ENCODE measurements at places on chromosomes 12 and 14.

DNA sequence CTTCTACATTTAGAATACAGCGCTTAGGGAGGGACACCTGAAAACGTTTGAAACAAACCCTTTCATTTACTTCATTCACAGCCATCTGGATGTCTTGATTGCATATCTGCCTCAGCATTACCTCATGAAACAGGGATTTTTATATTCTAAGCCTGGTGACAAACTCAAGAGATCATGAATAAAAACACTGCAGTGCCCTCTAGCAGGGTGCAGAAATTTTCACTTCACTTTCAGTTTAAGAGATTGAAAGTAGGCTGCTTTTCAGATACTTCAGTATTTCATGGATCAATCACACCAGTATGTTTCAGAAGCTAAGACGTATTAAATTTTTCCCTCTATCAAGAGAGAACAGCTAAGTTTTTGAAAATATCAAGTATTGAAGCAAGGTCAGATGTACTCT is 467.8 kb downstream of the MDGA2 start:
- no peak for DNase-seq

DNA sequence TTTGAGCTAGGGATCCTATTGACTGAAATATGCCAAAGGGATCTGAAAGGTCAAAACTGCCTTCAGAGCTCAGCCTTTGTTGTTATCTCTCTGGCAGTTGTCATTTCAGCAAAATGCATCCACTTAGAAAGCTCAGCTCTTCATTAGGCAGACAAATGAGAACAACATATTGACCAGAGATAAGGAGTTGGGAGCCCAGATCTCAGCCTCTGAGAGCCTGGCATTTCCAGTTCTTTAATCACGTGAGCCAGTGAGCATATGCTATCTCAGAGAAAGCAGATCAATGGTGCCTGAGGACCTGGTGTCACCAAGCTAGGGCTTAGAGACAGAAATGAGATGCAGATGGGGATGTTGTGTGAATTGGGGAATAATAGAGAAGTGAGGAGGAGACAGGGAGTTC is 101.1 kb downstream of the DAD1 start:
- DNase-seq = no peak

DNA sequence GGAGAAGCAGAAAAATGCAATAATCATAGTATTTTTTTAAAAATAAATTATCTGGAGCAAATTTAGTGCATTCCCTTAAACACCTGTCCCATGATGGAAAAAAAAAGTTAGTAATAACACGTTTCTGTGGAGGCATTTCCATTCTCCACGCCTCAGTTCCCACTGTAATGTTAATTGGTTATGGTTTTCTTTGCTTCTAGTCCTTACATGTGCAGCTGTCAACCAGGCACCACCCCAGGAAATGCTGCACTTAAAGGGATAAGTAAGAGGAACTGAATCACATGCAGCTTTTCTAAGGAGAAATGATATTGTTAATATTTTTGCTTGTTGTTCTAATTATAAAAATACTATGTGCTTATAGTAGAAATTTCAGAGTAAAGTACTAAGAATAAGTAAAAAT is 240.3 kb downstream of the ZFP36L1 start:
- DNase-seq = no peak

DNA sequence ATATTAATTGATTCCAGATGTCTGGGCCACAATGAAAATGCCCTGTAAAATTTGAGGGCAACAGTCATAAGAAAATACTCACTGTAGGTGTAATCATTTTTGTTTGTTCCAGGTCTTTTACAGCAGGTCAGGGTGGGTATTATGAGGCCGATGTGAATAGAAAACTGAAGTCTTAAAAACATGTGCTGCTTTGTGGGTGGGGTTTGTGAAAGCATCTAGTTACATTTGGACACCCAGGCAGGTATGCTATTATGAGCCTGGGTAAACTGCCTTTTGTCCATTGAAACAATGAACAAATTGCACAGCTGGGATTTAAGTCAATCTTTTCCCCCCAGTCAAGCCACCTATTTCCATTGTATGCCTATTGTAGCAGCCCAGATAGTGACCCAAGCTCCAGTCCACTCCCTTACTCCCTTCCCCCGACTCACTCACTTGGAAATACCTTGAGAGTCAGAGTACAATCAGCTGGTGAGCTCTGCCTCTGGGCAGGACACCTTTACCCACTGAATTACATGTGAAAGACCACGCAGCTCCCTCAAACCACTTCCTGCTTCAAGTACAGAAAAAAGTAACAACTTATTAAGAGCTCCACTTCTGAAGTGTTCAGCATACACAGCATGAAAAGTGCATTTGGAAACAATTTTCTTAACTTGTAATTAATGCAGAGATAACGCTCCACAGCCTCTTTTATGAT is 1.8 kb downstream of the IGF1 start:
- DNase-seq = peak; percentile 4

- no peak for DNase-seq
These were observed 14.1 kb upstream of the NUMB start for GRCh38 chr14:73472185-73473114.

DNA sequence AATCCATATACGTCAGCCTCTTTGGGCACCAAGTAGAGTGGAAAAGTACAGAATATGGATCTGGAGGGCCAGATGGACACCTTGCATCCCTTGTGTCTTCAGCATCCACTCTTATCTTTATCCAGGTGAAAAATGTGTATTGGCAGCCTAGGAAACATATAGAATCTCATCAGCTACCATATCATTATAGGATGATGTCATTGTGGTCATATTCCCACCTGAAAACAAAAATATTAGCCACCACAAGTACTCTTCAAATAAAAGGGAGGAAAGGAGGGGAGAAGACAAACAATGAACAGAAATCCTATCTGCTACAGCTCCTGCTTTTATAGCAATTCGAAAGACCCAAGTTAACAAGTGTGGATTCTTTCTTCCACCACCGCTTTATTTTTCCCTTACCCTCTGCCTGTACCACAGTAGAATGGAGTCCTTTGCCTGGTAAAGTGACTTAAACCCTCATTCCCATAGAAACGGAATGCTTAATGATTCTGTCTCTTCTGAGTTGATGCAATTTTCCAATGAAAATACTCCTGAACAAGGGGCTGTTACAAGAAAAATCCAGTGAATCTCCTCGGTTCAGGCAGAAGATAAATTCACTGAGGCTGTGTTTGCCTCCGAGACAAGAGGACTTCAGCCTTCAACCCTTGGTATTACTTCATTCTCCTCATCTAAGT is 13.8 kb upstream of the IL26 start:
- DNase-seq = no peak

- DNase-seq = no peak
These were observed 21.1 kb upstream of the KRT8 start for GRCh38 chr12:52925717-52926595.

GRCh38 chr12:84075991-84076390 is 836.6 kb downstream of the SLC6A15 start:
- no peak for DNase-seq

DNA sequence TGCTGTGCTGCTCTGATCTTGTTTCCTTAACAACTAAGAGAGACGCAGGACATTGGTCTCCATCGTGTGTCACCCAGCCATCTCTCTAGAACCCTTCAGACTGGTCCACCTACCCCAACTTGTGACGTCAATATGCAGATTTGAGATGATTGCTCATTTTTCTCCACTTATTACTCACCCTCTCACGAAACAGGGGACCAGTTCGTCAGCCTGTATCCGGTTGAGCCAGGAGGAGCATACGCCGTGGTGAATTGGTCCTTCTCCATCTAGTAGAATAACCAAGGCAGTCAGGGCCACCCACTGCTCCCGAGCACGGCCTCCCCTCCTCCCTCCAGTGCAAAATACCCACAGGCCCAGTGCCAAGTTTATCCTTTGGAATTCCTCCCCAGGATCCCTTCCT is 36.2 kb upstream of the FBXO21 start:
- DNase-seq = no peak

DNA sequence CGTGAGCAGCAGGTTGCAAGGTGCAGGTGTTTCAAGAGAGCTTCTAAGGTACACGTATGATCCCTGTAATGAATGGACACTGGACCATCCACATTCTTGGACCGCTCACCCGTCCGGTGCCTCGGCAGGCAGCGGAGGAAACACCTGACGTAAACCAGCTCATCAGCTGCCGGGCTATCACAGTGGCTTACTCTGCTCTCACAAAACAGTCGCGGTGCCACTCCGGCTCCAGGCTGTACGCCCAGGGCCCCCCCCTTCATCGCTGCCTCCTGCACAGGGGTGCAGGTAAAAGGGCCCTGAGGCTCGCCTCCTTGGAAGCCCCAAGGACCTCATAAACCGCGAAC is 436 bp downstream of the VPS33A start:
- DNase-seq = no peak

DNA sequence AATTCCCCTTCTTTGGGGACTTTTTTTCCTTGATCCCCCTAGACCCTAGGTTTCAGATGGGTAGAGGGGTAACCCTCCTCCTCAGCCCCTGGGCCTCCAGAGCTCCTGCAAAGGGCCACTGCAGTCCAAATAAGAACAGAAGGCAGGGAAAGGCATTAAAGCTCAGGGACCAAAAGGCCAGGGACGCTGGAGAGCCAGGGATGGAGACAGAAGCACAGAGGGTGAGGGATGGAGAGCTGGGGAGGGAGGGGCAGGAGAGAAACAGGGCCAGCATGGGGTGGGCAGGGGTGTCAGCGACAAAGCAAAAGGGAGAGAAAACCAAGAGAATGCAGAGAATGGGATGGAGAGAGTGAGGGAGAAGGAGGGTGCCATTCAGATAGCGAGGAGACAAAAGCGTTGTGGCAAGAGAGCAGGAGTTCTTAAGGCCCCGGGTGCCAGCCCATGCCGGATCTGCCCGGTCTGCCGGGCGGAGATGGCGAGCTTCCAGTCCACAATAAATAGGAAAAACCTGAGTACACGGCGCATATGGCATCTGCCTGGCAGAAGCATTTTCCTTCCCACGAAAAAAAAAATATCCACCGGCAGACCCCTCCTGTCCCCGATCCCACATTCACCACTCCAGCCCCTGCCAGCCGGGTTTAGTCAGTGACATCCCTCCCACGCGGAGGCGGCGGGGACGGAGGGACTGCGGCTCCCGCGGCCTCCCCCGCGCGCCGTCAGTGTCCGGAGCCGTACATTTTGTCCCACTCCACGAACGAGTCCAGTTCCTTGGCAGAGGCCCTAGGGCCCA is 28.6 kb downstream of the FIGNL2 start:
- no peak for DNase-seq

DNA sequence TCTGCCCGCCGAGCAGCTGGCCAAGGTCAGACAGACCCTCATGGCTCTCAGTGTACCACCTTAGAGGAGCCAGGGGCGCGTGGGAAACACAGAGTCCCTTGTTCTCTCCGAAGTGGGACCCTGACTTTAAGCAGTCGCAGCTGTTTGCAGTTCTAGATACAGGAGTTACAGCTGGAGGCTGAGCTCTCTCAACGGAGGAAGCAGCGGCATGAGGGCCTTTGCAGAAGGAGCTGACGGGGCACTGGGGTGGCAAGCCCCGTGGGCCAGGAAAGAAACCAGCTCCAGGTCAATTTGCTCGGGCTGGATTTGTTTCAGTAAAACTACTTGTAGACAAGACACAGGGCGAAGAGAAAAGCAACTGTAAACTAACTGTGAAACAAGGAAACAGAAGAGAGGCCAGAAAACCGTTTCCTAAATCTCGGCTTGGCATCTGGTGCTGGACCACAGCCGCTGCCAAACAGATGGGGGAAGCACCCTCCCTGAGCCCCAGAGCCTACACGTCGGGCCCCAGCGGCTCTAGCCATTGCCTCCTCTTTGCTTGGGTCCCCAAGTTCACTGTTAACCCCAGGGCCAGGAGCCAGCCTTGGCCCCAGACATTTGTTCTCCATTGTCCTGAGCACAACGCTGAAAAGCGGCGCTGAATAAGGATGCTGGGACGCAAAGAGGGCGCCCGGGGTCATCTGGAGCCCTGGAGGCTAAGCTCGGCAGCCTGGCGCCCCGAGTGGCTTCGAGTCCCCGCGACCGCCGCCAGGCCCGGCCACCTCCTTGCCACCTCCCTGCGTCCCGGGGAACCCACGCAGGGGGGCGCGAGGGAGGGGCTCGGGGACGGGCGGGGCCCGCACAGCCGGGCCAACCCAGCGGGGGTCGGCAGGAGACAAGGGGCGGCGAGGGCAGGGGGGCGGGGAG is 914 bp upstream of the PACS2 start:
- no peak for DNase-seq

GRCh38 chr12:131093971-131094830 is 140.5 kb downstream of the ADGRD1 start:
- DNase-seq = no peak

GRCh38 chr12:112401903-112402498 is 7.4 kb downstream of the RPL6 start:
- no peak for DNase-seq

- no peak for DNase-seq
These were observed 26.8 kb upstream of the C14orf180 start for GRCh38 chr14:104552738-104553125.

DNA sequence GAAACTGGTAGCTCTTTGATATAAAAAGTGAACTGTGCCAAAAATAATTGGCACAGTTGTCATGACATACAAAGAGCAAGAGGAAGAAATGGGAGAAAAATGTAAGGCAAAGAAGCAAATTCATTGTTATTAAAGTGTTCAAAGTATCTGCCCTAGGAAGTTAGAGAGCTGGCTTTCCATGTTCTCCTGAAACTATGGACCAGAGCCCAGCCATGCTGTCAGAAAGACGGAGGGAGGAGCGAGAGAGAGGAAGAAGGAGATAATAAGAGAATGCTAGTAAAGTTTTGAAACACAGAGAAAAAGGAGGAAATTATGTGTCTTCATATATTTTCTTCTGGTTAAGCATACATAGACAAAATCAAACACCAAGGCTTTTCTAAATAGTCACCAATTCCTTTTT is 78.1 kb upstream of the PELI2 start:
- DNase-seq = no peak

- no peak for DNase-seq
These were observed 73.0 kb upstream of the PRMT8 start for GRCh38 chr12:3417937-3418462.

DNA sequence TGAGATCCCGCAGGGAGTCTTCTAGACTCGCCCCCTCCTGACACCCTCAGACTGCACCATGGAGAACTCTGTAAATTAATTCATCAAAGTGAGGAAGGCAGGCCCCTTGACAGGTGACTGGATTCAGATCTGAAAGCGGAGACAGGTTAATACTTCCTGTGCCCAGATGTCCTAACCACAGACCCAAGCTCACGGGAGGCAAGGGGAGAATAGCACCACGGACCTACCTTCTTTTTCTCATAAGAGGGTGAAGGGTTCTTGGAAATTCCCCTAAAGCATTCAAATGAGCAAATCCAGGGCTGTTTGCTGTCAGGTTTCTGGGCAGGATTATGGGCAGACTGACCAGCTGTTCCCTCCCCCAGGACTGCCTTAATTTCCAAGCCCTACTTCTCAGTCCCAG is 170.0 kb downstream of the ZFP36L1 start:
- no peak for DNase-seq

DNA sequence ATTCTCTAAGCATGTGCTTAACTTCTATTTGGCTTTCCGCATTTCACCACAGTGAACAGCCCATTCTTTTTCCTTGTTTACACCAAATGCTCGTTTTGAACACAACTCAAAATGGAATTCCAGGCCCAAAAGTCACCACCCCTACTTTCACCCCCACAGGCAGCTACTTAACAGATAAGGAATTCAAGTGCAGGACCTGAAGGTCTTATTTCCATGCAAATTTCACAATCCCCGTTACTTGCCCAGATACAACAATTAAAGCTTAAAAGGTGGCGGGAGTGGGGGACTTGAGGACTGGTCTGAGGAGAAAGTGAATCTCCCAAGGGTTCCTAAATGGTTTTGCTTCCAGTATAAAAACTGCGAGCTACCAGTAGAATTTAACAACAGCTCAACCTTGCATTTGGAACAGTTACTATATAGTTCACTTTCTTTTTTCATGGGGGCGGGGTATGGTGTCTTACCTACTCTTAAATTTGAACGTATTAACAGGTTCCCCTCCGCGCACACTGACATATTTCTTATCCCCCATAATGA is 3.7 kb downstream of the USP44 start:
- no peak for DNase-seq

GRCh38 chr14:69615496-69616407 is 4.4 kb downstream of the SUSD6 start:
- peak; percentile 29 for DNase-seq
